ENCODE measurements at places on chromosomes 2 and 18. TPM values are rescaled to one million over a fixed set of nuclear protein-coding genes. Genes with fewer than 3 reads are reported as not detected.

TLK1 gene
- 8.3 TPM for total RNA-seq

R3HDM1 gene
- 9.8 TPM for total RNA-seq

ZNF804A gene
- not detected for total RNA-seq

SLC5A7 gene
- not detected for total RNA-seq

TMEM214 gene
- 42.0 TPM for total RNA-seq

FSIP2 gene
- 0.21 TPM for total RNA-seq

HES6 gene
- 113 TPM for total RNA-seq

AQP12B gene
- total RNA-seq = not detected

GTF2A1L gene
- total RNA-seq = not detected

MMADHC gene
- 69.4 TPM for total RNA-seq

NEB gene
- 1.2 TPM for total RNA-seq

RFX8 gene
- not detected for total RNA-seq

CNTNAP5 gene
- total RNA-seq = not detected

ITGA4 gene
- not detected for total RNA-seq

ABCG5 gene
- not detected for total RNA-seq

RBM44 gene
- total RNA-seq = 0.08 TPM

TTLL4 gene
- total RNA-seq = 33.3 TPM

BCL2L11 gene
- 24.5 TPM for total RNA-seq

REG3G gene
- not detected for total RNA-seq

KCNG2 gene
- not detected for total RNA-seq

CTLA4 gene
- not detected for total RNA-seq

VAMP5 gene
- 10.4 TPM for total RNA-seq
